Inflammatory macrophage treated with lipopolysaccharide for 4 hours (primary cell): ENCODE measurements at places on chromosomes 5 and 9.

DNA sequence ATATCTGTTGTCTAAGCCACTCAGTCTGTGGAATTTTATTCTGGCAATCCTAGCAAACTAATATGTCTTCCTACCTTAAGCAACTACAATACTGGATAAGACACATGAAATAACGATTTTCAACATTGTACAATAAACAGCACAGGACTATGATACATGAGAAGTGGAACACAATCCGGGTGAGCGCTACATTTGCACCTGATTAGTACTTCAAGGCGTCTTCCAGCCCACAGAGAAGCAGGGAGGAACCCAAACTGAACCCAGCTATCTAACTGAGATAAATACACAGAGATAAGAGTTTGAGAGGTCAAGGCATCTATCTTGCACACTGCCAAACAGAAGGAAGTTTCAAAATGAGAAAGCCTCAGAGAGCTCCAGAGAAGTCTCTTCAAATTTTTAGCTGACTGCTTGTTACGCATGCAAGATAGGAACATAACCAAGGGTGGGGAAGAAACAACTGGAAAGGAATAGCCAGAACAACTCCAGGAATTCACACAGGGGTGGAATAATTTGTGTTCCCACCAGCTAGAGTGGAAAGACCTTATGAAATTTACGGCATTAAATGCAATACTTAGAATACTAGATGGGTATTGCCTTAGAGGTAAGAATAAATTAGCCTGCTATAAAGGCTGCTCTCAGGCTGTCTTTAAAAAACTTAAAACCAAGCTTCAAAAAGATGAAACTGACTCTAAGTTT, 481.8 kb downstream of the MTRR start:
- DNase-seq = no peak

DNA sequence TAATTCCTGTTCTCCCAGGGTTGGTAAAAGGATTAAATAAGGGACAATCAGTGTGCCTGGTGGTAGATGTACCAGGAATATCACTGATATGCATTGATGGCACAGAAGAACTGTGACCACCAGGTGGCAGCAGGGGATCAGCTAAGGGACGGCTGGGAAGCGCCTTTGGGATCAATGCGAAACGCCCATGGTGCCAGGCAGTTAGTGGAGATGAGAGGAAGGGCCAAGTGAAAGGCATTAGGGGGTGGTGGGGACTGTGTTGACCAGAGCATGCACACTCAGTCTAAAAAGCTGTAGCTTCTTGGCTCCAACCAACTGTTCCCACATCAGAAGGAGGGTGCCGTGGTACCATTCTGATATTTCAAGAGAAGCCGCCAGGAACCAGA, 55.6 kb downstream of the ARHGEF37 start:
- peak; percentile 62 for DNase-seq

DNA sequence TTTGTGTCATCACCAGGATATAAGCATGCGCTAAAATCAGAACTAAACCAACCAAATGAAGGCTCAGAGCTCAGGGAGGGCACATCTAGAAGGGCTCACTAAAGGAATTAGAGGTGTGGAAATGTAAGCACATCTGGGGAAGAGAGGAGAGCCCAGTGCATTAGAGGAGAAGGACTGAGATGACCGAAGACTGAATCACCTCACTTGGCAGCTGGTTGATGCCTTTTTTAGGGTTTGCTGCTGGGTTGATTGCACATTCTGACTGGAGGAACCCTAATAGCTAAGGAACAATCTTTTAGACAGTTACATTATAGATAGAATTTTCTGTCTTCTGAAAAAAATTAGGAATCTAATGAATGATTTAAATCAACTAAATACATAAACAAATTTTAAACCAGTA, 8.2 kb upstream of the IFNA21 start:
- no peak for DNase-seq

DNA sequence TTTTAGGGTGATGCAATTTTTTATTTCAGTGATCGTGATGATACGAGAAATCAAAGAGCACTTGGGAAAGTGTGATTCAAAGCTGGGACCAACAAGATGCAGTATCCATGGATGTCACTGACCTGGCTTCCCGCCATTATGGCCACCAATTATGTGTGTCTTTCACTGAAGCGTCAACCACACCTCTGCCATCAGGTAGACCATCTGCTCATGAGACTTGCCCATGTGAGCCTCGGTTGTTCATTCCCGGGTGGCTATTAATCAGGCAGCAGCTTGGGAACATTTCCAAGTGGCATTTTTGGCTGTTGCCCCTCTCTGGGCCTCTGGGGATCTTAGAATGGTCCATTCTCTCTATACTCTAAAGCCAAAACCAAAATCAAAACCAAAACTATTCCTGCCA, 436.0 kb upstream of the ADAMTSL1 start:
- DNase-seq = no peak

GRCh38 chr9:3502560-3503398, 23.0 kb downstream of the RFX3 start:
- DNase-seq = no peak

GRCh38 chr5:93307557-93307956, 273.5 kb downstream of the NR2F1-AS1 start:
- no peak for DNase-seq

DNA sequence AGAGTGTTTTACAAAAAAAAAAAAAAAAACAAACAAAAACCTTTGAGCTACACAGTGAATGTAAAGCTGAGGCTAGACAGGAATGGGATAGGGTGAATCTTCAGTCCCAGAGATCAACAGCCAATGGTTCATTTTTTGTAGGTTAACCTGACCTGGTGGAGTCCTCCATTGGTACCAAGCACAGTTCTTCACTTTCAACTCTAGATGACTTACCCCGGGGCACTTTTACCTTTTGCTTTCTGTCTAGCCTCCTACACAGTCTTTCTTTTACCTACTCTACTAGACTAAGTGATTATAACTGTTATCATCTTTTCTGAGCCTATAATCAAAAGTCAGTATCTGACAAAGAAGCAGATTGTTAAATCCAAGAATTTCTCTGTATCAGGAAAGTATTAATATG, 50.9 kb downstream of the ANXA2R start:
- DNase-seq = no peak

DNA sequence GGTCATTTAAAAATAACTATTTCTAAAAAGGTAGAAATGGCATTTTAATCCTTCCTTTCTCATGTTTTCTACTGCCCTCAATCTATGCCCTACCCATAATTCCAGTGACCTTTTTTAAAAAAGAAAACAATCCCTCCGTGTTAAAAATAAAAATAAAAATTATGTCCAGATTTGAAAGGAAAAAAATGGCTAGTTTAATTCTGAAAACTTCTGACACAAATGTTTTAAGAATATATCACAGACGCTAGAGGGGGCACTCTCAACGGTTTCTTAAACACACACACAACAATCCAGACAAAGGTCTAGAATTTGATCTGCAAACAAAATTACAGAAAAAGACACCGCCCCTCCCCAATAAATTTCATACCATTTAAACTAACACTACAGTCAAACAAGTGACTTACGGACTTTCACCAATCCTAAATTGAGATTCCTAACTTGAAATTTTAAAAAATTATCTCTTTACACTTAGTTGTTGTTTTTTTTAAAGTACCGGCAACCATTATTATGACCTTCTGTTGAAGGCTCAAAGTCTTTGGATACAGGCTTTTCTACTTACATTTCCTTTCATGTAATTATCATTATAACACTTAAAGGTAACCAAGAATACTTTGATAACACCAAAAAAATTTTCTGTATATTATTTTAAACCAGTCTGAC, 38.2 kb downstream of the CLINT1 start:
- peak; percentile 39 for DNase-seq

- no peak for DNase-seq
These were observed 135.5 kb downstream of the GLIS3 start for GRCh38 chr9:4164356-4164755.

- no peak for DNase-seq
These were observed 78.2 kb downstream of the ALDH7A1 start for GRCh38 chr5:126516852-126517251.

- DNase-seq = peak; percentile 84
These were observed 101.7 kb downstream of the GDNF start for GRCh38 chr5:37738057-37738691.

DNA sequence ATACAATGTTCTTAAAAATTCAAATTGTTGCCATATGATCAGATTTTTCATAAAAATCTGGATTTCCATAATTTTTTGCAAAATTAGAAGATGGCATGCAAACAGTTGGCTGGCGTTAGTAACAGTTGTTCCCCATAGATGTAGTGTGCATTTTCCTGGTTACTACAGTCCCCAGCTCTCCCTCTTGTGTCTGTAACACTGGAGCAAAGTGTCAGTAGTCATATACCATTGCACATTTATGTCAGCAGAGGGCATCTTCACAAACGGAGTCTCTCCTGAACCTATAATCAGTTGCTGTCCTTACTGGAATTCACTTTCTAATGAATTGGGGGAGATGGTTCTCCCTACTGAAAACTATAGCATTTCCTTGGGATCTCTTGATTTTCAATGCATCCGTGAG, 44.7 kb upstream of the DMAC1 start:
- peak; percentile 35 for DNase-seq

- DNase-seq = no peak
These were observed 56.5 kb upstream of the CDKN2B start for GRCh38 chr9:22065431-22066200.

DNA sequence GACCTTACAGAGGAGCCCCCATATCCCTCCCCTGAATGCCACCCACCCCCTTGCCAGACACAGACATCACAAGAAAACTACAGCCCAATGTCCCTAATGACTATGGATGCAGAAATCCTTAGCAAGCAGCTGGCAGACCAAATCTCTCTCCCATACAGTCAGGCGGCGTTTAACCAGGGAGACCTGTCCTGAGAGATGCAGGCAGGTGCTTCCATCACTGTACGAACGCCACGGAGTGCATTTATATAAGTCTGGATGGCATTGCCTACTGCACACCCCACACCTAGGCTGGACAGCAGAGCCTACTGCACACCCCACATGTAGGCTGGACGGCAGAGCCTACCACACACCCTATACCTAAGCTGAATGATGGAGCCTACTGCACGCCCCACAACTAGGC, 34.4 kb upstream of the SARDH start:
- no peak for DNase-seq

- no peak for DNase-seq
These were observed 159.4 kb downstream of the KDM4C start for GRCh38 chr9:6917162-6917561.

DNA sequence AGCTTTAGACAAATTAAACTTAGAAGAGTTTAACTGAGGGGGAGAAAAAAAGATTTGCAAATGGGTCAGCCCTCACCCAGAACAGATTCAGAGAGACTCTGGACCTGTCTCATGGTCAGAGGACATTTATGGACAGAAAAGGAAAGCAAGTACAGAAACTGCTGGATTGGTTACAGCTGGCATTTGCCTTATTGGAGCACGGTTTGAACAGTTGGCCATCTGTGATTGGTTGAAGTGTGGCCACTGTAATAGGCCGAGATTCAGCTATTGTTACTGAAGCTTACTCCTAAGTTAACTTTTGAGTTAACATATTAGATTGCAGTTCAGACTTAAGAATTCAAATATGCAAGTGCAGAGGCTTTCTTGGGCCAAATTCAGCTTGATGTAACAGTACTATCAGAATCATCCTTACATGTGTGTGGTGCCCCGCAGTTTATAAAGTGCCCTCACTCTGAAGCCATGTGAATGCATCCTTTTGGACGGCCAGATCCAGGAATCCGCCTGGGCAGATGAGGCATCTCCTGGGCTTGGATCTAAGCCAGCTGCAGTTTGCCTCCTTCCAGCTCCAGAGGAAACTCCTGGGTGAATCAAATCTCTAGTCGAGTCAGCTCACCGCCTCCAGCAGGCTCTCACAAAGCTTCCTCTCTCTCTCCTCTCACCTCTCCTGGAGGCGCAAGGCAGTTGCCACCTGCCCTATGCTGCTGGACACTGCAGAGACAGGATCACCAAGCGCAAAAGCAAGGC, 165.2 kb downstream of the ADAMTS12 start:
- DNase-seq = no peak

GRCh38 chr5:2872676-2873075, 121.2 kb upstream of the IRX2 start:
- DNase-seq = no peak

GRCh38 chr9:93978551-93978950, 23.4 kb upstream of the BARX1 start:
- DNase-seq = no peak

DNA sequence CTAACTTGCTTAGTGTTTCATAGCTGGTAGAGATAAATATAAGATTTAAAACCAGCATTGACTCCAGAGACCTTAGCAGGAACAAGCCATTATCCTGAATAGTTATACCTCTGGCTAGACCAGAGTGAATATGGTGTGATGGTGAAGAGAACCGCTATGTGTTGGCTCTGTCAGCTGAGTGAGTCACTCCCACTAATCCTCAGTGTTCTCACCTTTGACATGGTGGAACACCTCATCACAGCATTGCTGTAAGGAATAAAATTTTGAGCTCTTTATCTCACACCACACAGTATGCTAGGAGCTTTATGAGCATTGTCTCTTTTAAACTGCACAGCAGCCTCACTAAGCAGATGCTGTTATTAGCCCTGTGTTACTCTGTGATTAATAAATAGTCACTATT, 90.7 kb upstream of the DHFR start:
- DNase-seq = no peak

GRCh38 chr9:89388084-89388867, 70.0 kb downstream of the SECISBP2 start:
- peak; percentile 98 for DNase-seq

- no peak for DNase-seq
These were observed 267.7 kb upstream of the GAS1 start for GRCh38 chr9:87214991-87215390.

- no peak for DNase-seq
These were observed 131.4 kb downstream of the FGF10 start for GRCh38 chr5:44257653-44258365.

GRCh38 chr9:111957856-111958631, 61.4 kb downstream of the UGCG start:
- DNase-seq = peak; percentile 97

GRCh38 chr9:31908891-31909480, 475.5 kb upstream of the ACO1 start:
- DNase-seq = no peak

- DNase-seq = no peak
These were observed 6.7 kb downstream of the CORO2A start for GRCh38 chr9:98185611-98186171.

- no peak for DNase-seq
These were observed 89.5 kb downstream of the TSSK1B start for GRCh38 chr5:113344973-113345940.
